ENCODE measurements at places on chromosomes 3 and 15.

GRCh38 chr15:90623854-90624253 lies 93.3 kb upstream of the BLM start:
- DNase-seq: no peak

- no peak for DNase-seq
Measured at GRCh38 chr15:77235566-77235965, 164.7 kb upstream of the TSPAN3 start.

GRCh38 chr15:59311195-59311594 lies 61.5 kb downstream of the MYO1E start:
- no peak for DNase-seq

DNA sequence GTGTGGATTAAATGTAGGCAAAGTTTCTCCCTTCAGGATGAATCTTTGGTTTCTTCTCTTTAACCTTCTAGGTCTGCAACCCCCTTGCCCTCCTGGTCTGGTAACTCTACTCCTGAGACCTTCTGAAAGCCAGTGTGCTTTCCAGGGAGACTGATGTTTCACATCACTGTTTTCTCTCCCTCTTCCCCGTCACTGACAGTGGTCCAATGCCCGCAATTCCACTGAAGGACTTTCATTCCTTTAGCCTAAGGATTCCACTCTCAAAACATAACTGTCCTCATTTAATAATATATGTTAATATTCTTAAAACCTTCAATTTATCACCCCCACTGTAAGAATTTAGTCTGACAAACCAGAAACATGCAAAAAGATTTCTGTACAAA lies 101.5 kb upstream of the CPNE4 start:
- no peak for DNase-seq

GRCh38 chr3:47315069-47315647 lies 32.4 kb downstream of the KLHL18 start:
- no peak for DNase-seq

GRCh38 chr3:53154881-53155285 lies 6.1 kb upstream of the PRKCD start:
- no peak for DNase-seq

GRCh38 chr3:4247391-4247790 lies 55.8 kb upstream of the SETMAR start:
- DNase-seq: no peak

DNA sequence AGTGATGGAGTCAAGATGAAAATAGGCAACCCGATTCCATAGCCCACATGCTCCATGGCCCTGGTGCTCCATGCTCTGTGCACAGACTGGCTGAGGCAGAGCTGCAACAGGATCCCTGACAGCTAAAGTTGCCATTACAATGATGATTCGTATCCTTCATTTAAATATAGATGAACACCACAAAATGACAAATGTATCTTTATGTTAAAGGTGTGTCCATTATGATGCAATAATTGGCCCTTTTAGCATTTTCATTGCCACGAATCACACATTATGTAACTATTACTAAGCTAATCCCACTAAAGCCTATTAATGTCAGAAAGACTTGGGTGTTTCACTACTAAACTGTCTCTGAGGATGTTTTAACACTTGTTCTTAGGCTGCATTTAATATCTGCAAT lies 270.2 kb upstream of the THBS1 start:
- no peak for DNase-seq

- DNase-seq: peak; percentile 91
Measured at GRCh38 chr3:73453666-73454065, 171.1 kb downstream of the PDZRN3 start.

GRCh38 chr3:115139072-115139471 lies 8.0 kb downstream of the ZBTB20 start:
- DNase-seq: no peak

GRCh38 chr3:16286161-16286560 lies 21.1 kb downstream of the OXNAD1 start:
- DNase-seq: no peak
